ENCODE measurements at places on chromosomes 7 and 10.

GRCh38 chr7:6106140-6106904 is 75.1 kb downstream of the ANKRD61 start:
- peak; percentile 9 for DNase-seq

- DNase-seq: no peak
Measured at GRCh38 chr10:35451151-35452016, 115.1 kb downstream of the CCNY start.

DNA sequence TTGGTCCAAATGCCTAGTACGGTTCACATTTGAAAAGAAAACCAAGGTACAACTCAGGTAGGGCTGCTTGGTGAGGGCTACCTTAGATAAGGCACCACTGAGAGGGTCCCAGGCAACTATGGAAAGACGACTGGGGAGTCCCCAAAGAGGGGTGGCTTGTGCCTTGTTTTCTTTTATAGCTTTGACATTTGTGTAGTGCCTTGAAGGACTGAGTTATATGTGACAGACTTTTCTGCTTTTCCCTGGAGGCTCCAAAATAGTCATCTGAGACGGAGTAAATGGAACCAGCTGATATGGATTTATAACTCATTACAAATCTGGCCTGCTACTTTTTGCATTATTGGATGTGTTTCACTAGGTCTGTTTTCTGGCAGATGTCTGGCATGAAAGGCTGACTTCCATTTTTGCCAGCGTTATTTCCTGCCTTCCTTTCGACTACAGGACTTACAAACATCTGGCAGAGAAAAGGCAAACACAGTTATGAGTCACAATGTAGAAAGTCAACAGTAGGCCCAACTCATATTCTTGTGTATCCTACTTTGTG is 88.2 kb upstream of the IMMP2L start:
- no peak for DNase-seq

- no peak for DNase-seq
Measured at GRCh38 chr7:43443381-43443780, 139.5 kb upstream of the STK17A start.

DNA sequence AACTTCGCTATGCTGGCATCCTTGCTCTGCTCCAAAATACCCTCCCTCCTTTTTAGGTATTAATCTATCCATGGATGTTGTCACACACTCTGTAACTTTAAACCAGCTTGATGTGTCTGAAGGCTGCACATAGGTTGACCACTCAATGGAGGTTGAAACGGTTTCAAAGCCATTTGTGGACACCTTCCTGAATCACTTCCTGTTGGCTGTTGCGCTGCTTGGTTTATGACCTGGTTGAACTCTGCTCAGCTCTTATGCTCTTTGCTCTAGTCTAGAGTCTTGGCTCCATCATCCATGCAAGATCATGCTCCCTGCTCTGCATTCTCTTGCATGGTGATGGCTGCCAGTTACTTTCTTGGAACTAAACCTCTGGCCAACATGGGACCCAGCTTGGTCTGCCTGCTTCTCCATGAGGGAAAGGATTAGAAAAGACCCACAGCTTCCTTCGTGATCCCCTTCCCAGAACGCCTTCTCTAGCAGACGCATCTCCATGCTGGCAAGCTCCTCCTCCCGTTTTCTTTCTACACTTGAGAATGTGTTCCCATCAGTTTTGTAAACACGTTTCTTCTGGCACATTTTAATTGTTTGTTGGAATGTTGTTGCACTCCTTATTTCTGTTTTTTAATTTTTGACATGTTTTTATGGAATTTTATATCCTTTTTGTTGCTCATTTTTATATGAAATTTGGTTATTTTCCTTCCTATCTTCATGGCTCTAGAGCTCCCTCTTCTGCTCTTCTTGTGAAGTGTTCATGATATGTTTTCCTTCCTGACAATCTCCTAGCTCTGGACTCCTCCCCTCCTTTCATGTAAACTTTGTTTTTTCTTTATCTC is 149.8 kb downstream of the XPNPEP1 start:
- no peak for DNase-seq

GRCh38 chr7:46934198-46934825 is 647.6 kb downstream of the TNS3 start:
- no peak for DNase-seq

DNA sequence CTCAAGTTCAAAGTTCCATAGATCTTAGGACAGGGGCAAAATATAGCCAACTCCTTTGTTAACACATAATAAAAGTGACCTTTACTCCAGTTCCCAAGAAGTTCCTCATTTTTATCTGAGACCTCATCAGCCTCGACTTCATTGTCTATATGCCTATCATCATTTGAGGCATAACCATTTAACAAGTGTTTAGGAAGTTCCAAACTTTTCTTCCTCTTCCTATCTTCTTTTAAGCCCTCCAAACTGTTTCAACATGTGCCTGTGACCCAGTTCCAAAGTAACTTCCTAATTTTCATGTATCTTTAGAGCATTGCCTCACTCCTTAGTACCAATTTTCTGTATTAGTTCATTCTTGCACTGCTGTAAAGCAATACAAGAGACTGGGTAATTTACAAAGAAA is 569.1 kb downstream of the ANKRD7 start:
- DNase-seq: no peak

DNA sequence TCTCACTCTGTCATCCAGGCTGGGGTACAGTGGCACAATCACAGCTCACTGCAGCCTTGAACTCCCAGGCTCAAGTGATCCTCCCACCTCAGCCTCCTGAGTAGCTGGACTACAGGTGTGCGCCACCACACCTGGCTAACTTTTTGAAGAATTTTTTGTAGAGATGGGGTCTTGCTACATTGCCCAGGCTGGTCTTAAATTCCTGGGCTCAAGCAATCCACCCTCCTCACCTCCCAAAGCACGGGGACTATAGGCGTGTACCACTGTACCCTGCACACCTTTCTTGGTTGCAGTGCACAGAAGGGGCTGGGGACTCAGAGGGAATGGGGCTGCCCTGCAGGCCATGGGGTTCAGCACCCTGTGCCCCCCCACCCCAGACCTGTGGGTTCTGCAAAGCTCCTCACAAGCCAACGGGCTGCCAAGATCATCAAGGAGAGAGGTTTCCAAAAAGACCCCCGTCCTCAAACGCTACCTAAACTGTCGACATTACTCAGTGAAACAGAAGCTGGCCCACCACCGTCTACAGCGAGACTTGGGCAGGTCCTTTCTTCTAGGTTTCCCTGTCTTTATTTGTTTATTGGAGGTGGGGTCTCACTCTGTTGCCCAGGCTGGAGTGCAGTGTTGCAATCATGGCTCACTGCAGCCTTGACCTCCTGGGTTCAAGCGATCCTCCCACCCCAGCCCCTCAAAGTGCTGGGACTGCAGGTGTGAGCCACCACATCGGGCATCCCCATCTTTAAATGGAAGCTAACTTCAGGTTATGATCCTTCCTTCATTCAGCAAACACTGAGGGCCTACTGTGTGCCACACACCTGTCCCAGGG is 26.6 kb upstream of the ELFN1 start:
- DNase-seq: no peak

- no peak for DNase-seq
Measured at GRCh38 chr10:124668517-124669051, 75.6 kb downstream of the FAM53B start.

DNA sequence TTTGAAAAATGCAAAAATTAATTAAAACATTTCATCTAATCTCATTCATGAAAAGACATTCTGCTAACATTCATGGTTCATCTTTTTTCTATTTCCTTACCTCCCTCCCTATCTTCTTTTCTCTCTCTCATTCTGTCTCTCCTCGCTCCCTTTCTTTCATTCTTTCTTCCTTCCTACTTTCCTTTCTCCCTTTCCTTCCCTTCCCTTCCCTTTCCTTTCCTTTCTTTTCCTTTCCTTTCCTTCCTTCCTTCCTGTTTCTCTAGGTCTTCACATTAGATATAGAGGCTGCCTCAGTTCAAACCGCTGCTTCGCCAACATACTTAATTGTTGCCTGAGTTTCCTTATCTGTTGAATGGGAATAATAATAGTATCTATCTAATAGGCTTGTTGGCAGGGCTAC is 21.9 kb downstream of the SFRP4 start:
- DNase-seq: no peak

GRCh38 chr10:79336739-79337138 is 10.5 kb upstream of the PPIF start:
- no peak for DNase-seq

GRCh38 chr7:38190011-38190410 is 12.0 kb downstream of the STARD3NL start:
- no peak for DNase-seq

- DNase-seq: no peak
Measured at GRCh38 chr7:24707988-24708615, 49.2 kb downstream of the GSDME start.

- peak; percentile 35 for DNase-seq
Measured at GRCh38 chr10:30442019-30442606, 8.1 kb downstream of the MAP3K8 start.

- DNase-seq: peak; percentile 70
Measured at GRCh38 chr10:132383751-132384196, 13.2 kb upstream of the PWWP2B start.

- DNase-seq: no peak
Measured at GRCh38 chr7:122528879-122529481, 169.9 kb downstream of the RNF133 start.

- no peak for DNase-seq
Measured at GRCh38 chr7:25777969-25778708, 373.9 kb upstream of the NFE2L3 start.

- no peak for DNase-seq
Measured at GRCh38 chr7:130476297-130477150, 15.4 kb upstream of the MEST start.

DNA sequence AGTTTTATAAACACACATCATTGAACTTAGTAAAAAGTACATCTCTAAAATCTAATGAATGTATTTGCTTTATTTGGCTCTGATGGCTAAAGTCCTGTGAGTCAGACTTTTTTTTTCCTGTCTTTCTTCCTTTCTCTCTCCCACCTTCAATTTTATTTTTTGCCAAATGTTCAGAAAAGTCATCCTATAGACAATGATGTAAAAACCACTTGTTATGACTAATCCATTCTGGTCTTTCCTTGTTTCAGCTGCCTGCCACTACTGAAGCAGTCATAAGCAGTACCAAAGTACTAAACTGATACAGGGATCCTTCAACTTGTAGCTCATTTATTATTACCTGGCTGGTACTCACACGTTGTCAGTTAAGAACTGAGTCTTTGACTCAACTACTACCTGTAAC is 23.9 kb downstream of the HECTD2 start:
- DNase-seq: no peak

- no peak for DNase-seq
Measured at GRCh38 chr7:74412056-74412455, 41.6 kb upstream of the GTF2IRD1 start.

DNA sequence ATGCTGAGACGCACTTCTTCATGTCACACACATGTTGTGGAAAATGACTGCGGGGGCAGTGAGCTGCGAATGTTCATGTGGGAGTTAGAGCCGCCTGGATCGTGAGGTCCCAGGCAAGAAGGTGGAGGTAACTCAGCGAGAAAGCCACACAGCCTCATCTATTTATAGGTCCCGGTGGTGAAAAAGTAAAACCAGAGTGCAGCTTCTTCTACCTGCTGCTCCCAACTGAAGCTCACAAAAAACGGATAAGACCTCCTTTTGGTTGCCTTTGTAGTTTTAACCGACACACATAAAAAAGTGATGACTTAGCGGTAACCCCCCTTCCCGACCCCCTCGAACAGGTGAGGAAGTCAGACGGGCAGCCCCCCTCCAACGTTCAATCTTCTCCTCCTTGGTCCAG is 276.9 kb downstream of the GATA3 start:
- no peak for DNase-seq

- DNase-seq: peak; percentile 63
Measured at GRCh38 chr10:95560278-95561176, 644 bp downstream of the SORBS1 start.

GRCh38 chr7:50684713-50685075 is 98.0 kb downstream of the GRB10 start:
- DNase-seq: no peak

- DNase-seq: no peak
Measured at GRCh38 chr10:94344522-94345122, 18.1 kb downstream of the NOC3L start.

DNA sequence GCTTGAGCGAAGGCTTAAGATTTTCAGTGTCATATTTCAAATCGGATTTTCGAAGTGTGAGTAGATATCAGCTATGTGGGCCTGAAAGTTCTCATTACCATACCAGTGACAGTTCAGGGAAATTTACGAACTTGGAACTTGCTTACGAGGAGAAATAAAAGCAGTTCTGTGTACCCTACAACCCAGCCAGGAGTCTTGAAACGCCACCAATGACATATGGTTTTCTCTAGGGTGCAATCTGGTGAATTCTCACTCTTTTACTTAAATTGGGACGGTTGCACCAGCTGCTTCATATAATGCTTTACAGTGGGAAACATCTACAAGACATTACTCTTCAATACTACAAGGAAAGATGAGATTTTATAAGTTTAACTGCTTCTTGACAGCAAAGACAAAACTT is 253.6 kb upstream of the FOXK1 start:
- DNase-seq: no peak

GRCh38 chr7:69211739-69212138 is 386.5 kb upstream of the AUTS2 start:
- peak; percentile 21 for DNase-seq

GRCh38 chr10:11068861-11069633 is 51.4 kb downstream of the CELF2 start:
- DNase-seq: no peak

- DNase-seq: no peak
Measured at GRCh38 chr10:73858013-73858708, 16.2 kb downstream of the CAMK2G start.

- no peak for DNase-seq
Measured at GRCh38 chr10:50605269-50605950, 18.3 kb downstream of the SGMS1 start.

DNA sequence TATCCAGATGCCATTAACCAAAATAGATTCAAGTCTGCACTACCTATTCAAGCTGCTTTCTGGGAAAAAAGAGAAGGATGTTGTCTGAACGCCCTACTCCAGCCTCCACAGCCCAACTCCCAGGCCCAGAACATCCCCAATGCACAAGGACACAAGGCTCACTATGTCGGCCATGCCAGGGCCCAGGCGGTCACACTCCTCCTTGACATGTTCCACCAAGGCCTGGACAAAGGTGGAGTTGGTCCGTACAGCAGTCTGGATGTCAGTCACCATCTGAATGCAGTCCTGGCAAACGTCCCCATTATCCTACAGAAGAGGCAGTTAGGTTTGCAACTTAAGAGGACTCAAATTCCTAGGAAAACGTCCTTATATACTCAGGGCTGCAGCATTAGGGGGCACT is 23.2 kb downstream of the PSAP start:
- peak; percentile 41 for DNase-seq
